ENCODE measurements at places on chromosomes 2 and 18.

DNA sequence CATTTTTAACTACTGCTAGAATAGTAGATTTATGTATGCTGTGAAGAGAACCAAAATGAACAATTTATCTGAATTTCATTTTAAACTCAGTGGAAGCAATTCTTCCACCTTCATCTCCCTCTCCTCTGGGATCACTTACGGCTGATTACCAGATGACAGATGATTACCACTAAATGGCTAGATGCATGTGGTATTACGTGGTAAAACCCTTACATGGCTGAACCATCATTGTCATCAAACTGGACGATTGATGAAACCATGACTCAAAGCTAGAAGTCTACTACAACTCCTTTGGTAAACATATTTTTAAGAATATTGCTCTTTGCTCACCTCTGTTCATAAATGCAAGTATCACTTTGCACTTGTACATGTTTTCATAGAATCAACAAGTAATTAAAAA is 48.5 kb upstream of the DOCK10 start:
- DNase-seq: no peak

DNA sequence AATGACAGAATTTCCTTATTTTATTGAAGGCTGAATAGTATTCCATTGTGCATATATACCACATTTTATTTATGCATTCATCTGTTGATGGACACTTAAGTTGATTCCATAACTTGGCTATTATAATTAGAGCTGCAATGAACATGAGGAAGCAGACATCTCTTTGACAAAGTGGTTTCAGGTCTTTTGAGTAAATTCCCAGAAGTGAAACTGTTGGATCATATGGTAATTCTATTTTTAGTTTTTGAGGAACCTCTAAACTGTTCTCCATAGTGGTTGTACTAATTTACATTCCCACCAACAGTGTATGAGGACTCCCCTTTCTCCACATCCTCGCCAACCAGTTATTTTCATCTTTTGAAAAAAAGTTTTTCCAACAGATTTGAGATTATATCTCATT is 77.5 kb downstream of the TMEM200C start:
- DNase-seq: no peak

DNA sequence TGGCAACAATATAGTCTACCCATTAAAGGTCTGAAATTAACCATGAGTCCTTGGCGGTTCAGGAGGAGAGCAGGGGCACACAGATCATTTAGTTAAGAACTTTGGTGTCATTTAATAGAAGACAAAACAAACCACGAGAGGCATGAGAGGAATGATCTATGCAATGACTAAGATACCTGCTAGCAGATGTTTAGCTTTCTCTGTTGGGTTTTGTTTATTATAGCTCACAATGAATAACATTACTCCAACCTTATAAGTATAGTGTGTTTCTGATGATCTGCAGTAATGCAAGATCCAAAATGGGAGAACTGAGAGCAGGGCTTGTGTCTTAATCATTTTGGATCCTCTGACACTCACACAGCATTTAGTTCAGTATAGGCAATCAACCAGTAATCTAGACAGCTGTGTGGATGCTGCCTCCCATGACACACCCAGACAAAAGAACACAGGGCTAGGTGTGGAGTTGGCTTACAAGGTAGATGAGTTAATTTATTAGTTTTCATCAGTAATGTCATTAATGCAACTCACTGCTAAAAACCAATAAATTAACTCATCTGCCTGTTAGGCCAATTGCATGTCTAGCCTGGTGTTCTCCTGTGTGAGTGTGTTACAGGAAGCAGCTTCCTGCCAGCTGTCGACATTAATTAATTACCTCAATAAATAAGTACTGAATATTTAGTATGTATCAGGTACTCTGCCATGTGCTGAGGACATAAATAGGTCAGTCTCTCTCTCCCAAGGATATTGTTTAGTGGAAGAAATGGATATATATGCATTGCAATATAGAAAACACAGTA is 92.3 kb downstream of the CLIP4 start:
- DNase-seq: no peak

GRCh38 chr2:197994751-197995150 is 190.4 kb downstream of the PLCL1 start:
- DNase-seq: no peak

- peak; percentile 81 for DNase-seq
Observed at GRCh38 chr18:26453386-26453901, 94.9 kb downstream of the KCTD1 start.

DNA sequence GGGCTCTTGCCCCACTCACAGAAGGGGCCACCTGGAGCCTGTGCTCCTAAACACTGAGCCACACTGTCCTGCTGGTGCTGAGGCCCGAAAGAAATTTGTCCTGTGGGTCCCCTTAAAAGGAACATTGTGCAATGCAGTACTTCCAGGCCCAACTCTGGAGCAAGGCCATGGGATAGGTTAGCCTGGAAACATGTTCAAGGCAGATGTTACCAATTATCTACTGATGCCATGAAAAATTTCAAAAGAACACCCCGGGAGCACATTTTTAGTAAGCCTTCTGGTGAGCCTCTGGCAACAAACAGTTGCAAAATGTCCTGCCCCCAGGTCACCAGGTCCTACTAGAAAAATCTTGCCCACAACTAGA is 12.3 kb upstream of the PTMA start:
- no peak for DNase-seq

DNA sequence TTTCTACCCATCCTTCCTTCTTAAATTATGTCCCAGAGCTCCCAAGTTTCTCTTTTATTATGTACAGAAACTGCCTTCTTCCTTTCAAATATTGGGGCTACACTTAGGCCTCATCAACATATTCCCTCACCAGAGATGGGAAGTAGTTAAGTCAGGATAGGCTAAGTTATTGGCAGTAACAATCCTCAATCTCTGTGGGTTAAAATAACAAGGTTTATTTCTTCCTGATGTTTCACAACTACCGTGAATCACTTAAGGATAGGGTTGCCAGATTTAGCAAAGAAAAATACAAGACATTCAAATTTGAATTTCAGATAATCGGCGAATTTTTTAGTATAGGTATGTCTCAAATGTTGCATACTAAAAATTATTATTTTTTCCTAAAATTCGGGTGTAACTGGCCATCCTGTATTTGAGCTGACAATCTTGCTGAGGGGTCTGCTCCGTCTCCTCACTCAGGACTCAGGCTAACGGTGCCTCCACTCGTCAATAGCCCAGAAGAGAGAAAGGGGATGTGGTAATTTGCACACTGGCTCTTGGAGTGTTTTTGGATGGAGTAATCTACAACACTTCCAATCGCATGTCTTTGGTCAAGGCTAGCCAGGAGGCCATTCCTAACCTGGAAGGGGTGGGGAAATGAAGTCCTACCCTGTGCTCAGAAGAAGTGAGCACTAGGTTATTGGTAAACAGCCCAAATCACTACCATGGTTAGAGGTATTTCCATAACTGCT is 91.7 kb downstream of the ACTR3 start:
- no peak for DNase-seq

DNA sequence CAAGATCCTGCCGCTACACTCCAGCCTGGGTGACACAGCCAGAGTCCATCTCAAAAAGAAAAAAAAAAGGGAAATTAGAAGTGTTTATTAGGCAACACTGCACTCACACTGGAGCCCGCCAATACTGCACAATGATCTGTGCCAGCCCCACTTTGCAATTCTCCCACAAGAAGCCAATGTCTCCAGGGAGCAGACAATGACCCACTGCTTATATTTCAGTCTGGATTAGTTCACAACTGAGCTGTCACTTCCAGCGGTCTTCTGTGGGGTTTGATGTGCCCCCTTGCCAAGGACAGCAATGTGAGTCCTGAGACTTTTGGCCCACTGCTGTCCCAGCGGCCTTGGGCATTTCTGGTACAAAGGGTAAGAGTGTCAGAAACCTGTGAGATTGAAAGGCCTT is 85.6 kb upstream of the PPM1B start:
- DNase-seq: no peak

DNA sequence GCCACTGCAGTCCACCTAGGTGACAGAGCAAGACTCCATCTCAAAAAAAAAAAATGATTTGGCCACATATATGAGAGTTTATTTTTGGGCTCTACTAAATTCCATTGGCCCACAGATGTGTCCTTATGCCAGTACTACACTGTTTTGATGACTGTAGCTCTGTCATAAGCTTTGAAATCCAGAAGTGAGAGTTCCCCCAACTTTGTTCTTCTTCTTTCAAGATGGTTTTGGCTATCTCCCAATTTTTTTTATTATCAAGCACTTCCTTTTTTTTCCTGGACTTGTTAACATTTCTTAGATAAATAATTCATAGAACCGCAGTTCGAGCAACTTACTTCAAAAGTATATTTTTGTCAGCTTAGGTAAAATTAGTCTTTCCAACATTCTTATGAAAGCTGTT is 96.9 kb downstream of the TSHZ1 start:
- no peak for DNase-seq

Data from NCI-H2081 (cell line).